Head of caudate nucleus (tissue), 42 donors: ENCODE measurements at places on chromosomes 6 and 20.

GRCh38 chr6:81984599-81984998 is 232.1 kb upstream of the TENT5A start:
- DNase-seq: no peak

- DNase-seq: peak; percentile 28
Observed at GRCh38 chr20:1734269-1734858, 76.8 kb upstream of the SIRPG start.

DNA sequence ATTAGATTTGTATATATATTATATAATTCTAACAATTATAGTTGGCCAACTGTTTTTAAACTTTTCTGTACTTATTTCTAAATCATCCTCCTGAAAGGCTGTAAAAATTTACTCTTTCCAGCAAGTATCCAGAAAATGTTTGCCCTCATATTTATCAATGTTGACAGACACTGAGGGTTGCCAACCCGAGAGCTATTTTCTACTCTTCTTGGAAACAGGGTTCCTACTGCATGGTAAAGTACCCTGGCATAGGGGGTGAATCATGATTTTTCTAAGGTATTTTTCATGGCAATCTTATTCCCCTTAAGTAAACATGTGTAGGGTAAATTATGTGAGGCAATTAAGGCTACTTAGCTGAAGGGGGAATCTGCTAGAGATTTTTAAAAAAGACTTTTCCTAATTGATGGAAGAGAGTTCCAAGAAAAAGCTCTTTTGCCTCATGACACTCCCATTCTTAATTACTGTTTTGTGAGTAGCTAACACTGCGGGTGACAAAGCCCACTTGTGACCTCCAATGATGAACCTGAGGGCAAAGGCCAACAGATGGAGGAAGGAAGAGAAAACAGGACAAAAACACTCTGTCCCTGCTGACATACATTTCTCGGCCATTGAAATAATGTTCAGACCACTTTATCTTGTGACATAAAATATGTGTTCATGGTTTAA is 37.9 kb downstream of the GPX5 start:
- no peak for DNase-seq

DNA sequence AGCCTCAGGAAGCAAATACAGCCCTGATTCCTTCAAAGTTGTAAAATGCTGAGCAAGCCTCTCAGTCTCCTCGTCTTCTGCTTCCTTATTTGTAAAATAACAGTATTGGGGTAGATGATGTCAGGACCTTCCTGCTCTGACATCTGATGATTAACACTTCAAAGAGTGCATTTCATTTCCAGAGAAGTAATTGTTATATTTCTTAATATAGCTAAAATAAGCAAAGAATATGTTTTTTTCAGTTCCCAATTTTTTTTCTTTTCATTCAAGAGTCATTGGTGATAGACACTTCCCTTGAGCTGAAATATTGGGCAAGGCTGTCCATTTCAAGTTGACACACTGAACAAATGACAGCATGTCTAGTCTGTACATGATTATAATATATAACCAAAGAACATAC is 53.4 kb downstream of the SLX4IP start:
- no peak for DNase-seq

- DNase-seq: no peak
Observed at GRCh38 chr6:33316603-33317418, 733 bp downstream of the ZBTB22 start.

DNA sequence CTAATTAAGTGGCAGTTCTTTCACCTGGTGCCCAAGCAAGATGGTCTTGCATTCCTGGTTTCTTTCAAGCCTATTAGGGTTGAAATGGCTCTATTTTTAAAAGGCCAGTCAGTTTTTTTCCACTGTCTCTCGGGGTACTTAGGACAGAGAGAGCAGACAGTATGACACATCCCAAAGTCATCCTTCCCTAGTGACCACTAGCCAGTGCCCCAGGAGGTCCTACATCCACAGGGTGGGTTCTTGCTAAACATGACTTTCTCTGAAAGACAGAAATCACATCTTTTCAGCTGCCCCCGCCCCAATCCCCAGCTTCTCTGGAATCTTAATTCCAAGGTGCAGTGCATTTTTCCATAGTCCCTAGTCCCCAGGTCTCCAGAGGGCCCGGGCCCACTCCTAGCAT is 192.4 kb downstream of the SLC24A3 start:
- no peak for DNase-seq

DNA sequence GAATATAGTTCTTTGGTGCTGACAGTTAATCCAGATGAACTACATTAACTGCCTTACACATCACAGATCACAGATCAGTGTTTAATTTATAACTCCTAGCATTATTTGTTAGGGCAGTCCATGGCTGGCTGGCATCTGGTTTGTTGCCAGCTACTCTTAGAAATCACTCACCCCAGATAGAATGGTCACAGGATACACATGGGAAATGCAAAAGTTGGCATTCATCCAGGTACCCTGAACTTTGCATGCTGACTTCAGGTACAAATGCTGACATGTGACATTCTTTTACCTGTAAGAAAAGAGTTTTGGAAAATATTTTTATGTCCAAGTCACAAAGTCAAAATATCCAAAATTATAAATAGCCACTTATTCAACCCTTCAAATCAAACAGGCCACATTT is 20.2 kb downstream of the FBXL4 start:
- no peak for DNase-seq

- DNase-seq: no peak
Observed at GRCh38 chr6:71588490-71588889, 297.9 kb upstream of the RIMS1 start.

DNA sequence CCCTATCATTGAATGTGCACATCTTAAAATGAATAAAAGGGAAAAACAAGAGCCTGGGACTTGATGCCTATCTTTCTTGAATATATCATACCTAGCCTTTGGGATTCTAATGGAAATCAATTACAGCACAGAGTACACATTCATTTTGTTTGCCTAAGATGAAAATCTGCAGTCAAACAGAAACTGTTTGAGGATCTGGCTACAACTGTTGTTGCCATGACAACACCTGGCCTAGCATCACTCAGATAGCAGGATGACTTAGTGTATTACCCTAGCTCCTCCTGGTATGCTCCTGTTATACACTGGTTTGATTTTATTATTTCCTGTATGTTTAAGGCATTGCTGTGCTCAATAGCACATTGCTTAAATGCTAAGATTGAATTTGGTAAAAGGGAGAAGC is 71.5 kb upstream of the LAMP5 start:
- no peak for DNase-seq

DNA sequence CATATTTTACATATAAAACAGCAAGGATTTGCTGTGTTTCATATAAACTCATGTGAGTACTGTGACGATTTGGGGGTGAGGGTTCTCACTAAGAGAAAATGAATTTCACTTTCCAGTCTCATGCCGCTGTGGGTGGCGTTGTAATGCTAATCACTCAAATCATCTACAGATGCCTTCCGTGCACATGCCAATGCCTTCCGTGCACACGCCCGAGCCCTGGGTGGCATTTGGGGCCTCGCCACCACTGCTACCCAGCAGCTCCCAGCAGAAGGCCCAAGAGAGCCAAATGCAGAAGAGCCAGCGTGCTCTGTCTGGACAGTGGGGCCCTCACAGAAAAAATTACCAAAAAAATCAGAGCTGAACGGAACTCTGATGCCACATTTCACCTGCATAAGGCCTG is 53.7 kb downstream of the WDR27 start:
- DNase-seq: no peak

DNA sequence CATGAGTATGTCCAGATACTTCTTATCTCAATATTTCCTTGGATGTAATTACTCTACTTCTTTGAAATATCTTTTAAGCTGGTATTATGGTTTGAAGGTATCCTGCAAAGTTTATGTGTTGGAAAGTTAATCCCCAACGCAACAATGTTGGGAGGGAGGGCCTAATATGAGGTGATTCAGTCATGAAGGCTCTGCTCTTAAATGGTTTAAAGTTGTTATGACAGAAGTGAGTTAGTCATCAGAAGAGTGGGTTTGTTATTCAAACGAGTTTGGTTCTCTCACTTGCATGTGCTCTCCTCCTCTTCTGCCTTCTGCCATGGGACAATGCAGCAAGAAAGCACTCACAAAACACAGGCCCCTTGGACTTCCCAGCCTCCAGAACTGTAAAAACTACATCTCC is 176.3 kb downstream of the KCNQ5 start:
- DNase-seq: no peak

GRCh38 chr6:133814238-133814637 is 74.7 kb upstream of the TCF21 start:
- no peak for DNase-seq

- no peak for DNase-seq
Observed at GRCh38 chr6:47785182-47785581, 3.4 kb downstream of the OPN5 start.

- no peak for DNase-seq
Observed at GRCh38 chr6:6736791-6737654, 148.5 kb downstream of the LY86 start.

- no peak for DNase-seq
Observed at GRCh38 chr6:137224799-137225198, 5.6 kb upstream of the IFNGR1 start.

DNA sequence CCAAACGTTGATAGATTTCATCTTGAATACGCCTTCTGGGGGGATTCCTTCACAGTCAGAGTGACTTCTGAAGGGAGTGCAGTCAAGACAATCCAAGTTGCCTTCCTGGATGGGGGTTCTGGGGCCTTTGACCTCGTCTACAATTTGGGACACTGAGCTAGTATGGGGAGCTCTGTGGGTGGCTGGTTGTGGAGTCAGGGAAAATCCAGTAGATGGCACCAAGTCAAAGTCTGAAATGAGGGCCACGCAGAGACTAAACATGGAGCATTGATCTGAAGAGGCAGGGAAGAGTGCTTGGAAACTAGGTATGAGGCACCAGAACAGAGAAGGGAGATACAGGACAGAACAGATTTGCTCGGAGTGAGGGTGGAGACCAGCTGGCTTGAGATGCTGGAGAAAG is 43.6 kb upstream of the CCN6 start:
- DNase-seq: no peak
